Testis (tissue), 5 donors: ENCODE measurements at places on chromosomes 11 and 22.

- no peak for DNase-seq
- H3K27ac ChIP-seq: no peak overlapping the region
- H3K4me1 ChIP-seq: no peaks in the 10 kb centered on the region
- H3K36me3 ChIP-seq: no peaks in the 10 kb centered on the region
- no peaks in the 10 kb centered on the region for H3K27me3 ChIP-seq
Observed at GRCh38 chr11:32068134-32068870, 22.6 kb upstream of the RCN1 start.

DNA sequence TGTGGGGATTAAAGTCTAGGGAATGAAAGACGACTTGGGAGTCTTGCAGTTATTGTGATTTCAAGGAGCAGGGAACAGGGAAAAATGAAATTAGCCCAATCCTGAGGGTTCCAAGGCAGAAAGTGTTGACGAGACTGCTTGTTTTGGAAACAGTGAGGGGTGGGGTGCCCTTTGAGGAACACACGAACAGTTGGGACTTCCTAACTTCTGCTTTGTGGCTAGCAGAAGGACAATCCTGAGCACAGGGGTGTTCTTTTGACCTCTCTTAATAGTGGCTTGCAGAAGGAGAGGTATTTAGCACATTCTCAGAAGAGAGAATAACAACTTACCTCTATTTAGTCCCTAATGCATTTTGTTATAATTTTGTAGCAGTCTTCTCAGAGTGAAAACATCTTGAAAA lies 545.9 kb upstream of the ARHGAP42 start:
- no peak overlapping the region for H3K4me3 ChIP-seq
- H3K36me3 ChIP-seq: no peaks in the 10 kb centered on the region
- no peak for DNase-seq
- H3K27me3 ChIP-seq: no peaks in the 10 kb centered on the region
- H3K27ac ChIP-seq: no peak overlapping the region

- no peaks in the 10 kb centered on the region for H3K36me3 ChIP-seq
- peak; percentile 56 for DNase-seq
- H3K27ac ChIP-seq: no peak overlapping the region
- H3K4me3 ChIP-seq: peak overlapping the region; percentile 38
- no peaks in the 10 kb centered on the region for H3K4me1 ChIP-seq
Observed at GRCh38 chr11:102831489-102832440, 11.6 kb downstream of the MMP3 start.

GRCh38 chr22:36320553-36320952 lies 67.2 kb downstream of the MYH9 start:
- no peaks in the 10 kb centered on the region for H3K27me3 ChIP-seq
- no peak overlapping the region for H3K27ac ChIP-seq
- DNase-seq: no peak
- peaks cover 26% of the 10 kb centered on the region for H3K4me1 ChIP-seq
- H3K36me3 ChIP-seq: no peaks in the 10 kb centered on the region
- no peak overlapping the region for H3K4me3 ChIP-seq

DNA sequence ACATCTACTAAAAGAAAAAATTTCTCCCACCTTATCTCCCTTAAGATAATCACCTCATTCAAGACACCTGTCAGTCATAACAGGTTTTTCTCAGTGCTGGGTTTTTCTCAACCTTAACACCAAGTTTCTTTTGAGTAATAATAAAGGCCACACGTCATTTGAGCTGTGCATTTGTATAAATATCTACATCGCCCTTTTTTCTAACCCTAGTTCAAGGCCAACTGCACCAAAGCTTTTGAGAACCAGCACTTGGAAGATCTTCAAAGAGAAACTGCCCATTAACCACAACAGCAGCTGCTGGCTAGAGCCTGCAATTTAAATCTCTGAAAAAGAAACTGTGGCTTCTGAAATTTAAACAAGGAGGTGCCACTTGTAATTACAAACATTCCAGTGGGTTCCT lies 6.9 kb downstream of the CADM1 start:
- H3K4me1 ChIP-seq: peaks cover 10% of the 10 kb centered on the region
- no peak overlapping the region for H3K27ac ChIP-seq
- no peak overlapping the region for H3K4me3 ChIP-seq
- H3K36me3 ChIP-seq: no peaks in the 10 kb centered on the region

- no peak overlapping the region for H3K4me3 ChIP-seq
- no peaks in the 10 kb centered on the region for H3K27me3 ChIP-seq
- H3K4me1 ChIP-seq: no peaks in the 10 kb centered on the region
- no peak for DNase-seq
- H3K27ac ChIP-seq: no peak overlapping the region
Observed at GRCh38 chr11:76997512-76997911, 36.7 kb upstream of the B3GNT6 start.

DNA sequence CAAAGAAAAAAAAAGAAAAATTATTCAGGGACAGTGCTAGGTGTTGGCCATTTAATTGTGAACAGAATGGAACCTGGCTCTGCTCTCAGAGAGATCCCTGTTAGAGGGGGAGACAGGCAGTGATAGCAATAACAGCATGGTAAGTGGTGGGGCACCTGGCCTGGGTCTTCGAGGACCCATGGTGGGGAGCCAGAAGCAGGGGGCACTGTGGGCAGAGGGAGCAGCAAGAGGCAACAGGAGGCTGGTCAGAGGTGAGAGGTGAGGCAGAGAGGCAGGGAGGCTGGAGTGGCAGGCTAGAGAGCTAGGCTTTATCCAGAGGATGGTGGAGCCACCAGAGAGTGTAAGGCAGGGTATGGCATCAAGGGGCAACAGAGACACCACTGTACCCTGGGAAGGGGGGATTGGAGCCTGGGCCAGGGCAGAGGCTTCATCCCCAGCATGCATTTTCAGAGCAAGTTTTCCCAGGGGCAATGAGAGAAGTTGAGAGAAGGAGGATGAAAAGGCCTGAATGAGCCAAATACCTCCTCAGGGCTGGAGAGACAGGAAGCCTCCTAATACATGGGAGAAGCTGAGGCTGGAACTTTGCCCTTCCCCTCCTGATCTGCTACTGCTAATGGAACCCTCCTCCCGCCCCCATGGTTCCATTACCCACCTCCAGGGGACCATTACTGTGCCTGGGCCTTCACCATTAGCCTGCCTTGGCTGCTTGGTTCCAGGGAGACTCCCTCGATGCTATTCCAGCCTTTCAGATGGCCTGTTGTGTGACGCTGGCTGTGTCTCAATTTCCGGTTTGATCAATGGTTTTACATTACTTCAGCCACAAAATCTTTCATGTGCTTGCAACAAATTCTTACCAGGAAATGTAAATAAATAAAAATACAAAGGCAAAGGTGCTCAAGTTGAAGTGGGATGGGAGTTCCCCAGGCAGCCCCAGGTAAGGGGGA lies 2.6 kb upstream of the P2RY2 start:
- DNase-seq: no peak
- H3K27ac ChIP-seq: no peak overlapping the region
- H3K4me1 ChIP-seq: peaks cover 17% of the 10 kb centered on the region
- no peaks in the 10 kb centered on the region for H3K36me3 ChIP-seq
- H3K4me3 ChIP-seq: no peak overlapping the region

DNA sequence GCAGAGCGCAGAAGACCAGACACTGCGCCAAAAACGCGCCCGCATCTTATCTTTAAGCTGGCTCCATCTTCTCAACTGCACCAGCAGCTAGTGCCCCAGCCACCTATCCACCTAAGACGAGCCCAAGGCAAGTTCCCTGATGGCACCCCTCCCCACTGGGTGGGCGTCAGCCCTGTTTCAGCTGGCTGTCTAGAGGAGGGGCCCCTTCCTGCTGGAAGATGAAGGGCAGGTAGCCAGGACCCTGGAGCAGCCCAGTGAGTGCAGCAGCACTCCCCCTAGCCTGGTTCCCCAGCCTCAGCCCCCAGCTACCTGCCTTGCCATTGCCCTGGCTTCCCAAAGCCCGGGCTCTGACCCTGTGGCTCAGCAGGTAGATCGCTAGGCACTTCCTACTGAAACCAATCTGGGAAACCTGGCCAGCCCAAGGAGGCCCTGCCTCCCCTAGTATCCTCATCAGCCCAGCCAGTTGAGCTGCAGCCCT lies 28.3 kb downstream of the ARVCF start:
- H3K36me3 ChIP-seq: no peaks in the 10 kb centered on the region
- no peak overlapping the region for H3K4me3 ChIP-seq
- no peaks in the 10 kb centered on the region for H3K27me3 ChIP-seq
- no peak overlapping the region for H3K27ac ChIP-seq
- no peak for DNase-seq

DNA sequence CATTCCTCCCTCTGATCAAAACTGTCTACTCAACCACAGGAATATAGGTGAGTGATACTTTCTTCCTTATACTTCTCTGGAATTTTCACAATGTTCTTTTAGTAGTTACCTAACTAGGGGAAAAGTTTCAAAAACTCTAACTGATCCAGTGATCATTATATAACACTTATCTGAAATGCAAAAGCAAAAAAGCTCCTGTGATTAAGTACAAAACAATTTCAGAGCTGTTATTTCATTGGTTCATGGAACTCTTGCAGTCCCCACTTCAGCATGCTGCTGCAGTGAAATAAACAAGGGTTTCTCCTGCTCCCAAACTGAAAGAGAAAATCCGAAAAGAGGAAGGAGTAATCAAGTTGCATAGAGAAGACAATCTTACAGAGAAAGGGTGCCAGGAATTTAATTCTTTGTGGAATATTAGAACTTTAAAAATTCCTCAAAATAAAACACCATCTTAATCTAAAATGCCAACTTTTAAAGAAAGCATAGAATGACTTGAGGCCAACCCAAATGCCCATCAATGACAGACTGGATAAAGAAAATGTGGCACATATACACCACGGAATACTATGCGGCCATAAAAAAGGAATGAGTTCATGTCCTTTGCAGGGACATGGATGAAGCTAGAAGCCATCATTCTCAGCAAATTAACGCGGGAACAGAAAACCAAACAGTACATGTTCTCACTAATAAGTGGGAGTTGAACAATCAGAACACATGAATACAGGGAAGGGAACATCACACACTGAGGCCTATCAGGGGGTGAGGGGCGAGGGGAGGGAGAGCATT lies 20.3 kb downstream of the PPP2R1B start:
- no peaks in the 10 kb centered on the region for H3K27me3 ChIP-seq
- DNase-seq: no peak
- no peak overlapping the region for H3K27ac ChIP-seq
- H3K4me3 ChIP-seq: no peak overlapping the region
- H3K36me3 ChIP-seq: no peaks in the 10 kb centered on the region

GRCh38 chr11:404551-405264 lies 10.1 kb downstream of the SIGIRR start:
- DNase-seq: no peak
- no peak overlapping the region for H3K27ac ChIP-seq
- peaks cover 8% of the 10 kb centered on the region for H3K4me1 ChIP-seq
- H3K4me3 ChIP-seq: no peak overlapping the region
- no peaks in the 10 kb centered on the region for H3K27me3 ChIP-seq
